ENCODE measurements at places on chromosomes 4 and X.

DNA sequence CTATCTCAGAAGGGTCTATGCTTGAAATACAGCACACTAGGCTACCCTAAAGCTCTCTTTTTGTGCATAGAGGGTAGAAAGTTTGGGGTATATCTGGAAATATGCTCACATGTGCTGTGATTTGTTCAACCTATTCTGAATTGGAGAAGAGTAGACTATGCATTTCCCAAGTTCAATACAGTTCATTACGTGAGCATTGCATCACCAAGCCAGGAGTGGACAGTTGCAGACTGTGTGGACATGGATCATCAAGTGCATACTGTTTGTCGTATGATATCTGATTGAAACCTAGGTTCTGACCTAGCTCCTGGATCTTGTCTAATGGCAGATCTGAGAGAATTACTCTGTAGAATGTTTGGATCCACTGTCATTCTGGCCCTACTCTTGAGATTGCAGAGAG is 161.1 kb downstream of the FRAS1 start:
- no peak for DNase-seq

DNA sequence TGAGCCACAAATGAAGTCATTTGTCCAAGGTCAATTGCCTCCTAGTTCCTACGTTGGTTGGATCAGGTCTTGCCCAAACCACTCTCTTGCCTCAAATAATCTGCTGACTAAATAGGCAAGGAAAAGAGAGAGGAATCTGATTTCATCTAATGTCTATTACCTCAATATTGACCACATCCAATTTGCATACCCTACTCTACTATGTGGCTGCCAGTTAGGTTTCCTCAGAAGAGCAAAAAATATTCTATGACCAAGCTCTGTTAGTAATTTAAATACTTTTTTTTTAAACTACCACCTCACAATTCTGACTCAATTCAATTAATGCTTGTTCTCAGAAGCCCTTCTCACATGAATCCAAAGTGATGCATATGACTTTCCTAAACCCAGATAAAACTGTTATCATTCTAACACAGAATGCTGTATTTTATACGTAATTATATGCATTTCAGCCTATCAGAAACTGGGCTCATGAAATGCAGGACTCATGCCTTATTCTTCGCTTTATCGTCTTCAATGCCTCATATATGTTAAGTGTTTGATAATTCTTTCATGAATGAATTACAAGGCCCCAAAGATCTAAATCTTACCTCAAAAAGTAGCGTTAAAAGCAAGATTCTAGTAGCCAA is 98.6 kb downstream of the HUWE1 start:
- DNase-seq, result no peak

DNA sequence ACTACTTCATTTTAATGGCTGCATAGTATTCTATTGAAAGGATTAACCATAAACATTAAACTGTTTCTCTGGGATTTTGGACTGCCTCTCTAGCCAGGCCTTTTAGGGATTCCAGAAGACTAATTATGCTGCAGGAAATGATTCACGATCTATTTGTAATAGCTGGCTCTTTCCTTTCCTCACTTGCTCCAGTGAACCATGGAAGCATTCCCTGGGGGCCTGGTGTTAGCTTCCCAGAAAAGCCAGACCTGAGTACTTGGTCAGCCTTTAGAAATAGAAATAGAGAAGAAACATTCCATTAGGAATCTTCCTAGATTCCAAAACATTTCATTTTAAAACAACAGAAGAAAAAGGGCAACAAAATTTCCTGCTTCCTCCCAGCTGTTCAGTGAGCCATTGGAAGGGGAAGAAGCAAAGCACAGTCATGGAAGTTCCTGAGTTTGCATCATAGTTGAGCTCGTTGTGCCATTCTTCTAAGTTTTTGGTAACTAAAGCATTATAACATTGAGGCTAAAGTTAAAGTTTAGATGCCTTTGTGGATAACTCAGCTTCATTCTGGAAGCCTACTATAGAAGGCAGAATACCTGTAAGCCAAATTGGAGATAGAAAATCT is 83.5 kb downstream of the NPNT start:
- DNase-seq, result no peak

- DNase-seq, result no peak
Observed at GRCh38 chr4:116438417-116438816, 647.0 kb downstream of the TRAM1L1 start.

DNA sequence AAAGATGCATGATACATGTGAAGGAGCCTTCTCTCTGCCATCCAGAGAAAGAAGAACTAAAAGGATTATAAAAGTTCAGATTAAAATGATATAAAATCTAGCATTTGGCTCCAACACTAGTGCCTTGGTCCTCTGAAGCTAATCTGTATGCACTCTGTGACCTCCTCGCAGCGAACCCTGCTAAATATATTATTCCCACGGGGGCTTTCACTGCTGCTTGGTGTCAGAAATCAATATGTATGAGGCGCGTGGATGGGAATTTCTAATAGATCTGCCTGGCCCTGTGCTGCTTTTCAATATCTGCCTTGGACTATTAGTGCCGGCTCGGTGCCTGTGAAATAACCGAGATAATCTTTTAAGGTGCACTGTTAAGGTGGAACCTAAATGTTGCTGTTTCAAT is 69.7 kb downstream of the CXXC4 start:
- DNase-seq, result no peak

GRCh38 chr4:18394656-18395055 is 373.1 kb upstream of the LCORL start:
- no peak for DNase-seq

DNA sequence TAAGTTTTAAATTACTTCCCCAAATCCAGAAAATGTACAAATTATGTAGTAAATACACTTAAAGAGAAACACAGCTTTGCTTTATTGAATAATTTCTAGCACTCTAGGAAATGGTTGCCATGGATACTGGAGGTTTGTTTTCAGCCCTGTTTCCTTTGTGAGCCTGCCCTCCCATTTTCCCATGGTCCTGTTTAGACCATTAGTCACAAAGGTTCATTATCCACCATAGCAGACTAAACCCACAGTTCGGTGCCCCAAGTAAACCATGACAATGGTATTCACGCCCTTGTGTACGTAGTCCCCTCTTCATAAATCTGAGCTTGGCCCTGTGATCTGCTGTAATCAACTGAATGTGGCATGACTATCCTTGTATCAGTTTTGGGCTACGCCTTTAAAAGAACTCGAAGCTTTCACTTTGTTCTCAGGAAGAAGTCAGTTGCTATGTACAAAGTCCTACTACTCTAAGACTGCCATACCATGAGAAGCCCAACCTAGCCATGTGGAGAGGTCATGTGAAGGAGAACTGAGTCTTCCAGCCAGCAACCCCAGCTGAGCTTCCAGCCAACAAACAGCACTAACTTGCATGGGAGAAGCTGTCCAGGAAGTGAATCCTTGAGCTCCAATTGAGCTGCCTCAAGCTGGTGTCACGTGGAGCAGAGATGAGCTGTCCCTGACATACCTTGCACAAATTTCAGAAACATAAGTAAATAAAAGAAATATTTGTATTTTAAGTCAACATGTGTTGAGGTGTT is 300.4 kb downstream of the LDB2 start:
- DNase-seq, result no peak

DNA sequence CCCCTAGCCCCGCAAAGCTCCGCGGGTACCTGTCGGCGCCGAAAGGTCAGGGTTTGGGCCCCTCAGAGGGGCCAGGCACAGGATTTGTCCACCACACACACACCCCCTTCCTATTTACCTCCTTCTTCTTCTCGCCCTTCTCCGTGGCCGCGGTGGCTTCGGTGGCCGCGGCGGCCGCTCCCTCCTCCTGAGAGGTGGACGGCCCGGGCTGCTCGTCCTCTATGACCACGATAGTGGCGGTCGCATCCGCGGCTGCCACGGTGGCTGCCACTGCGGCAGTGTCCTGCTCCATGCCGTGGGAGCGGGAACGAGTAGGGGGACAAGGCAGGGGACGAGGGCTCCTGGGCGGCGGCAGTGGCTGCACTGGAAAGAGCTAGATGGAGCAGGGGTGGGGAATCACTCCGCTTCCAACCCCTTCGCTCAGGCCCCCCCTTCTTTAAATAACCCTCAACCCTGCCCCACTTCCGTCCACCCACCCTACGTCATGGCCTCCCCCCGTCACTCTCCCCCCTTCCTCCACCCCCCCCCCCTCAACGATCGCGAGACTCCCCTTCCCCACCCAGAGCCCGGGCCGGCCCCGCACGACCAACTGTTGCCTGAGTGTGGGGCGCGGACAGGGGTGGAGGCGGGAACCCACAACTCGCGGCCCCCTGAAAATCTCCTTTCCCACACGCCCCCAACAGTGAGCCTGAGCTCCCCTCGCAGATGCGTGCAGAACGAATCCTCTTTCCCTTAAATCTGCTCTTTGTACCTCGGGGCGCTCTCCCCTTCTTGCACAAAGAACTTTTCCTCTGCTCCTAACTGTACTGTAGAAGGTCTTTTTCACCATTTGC is at the start of gene SMARCA1:
SMARCA1 (minus strand) TSS at position 412 of the 833 bp plus-strand sequence; CDS start at position 292, 120 bp downstream.
- no peak for DNase-seq

DNA sequence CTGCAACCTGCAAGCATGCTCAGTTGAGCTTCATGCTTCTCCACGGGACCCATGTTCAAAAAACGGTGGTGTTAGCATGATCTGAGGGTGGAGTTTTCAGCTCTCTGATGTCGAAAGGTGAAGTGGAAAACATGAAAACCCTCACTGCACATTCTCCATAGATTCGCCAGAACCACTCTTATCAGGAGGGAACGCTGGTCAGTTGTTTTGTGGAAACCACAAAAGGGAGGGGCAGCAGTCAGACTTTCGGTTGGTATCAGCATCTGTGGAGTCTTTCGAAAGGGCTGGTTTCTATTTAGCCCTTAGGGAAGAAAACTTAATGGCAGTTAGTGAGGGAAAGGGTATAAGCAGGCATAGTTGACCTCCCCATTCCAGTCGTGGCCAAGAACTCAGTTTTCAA is 12.6 kb downstream of the PPA2 start:
- no peak for DNase-seq

GRCh38 chr4:130025701-130026100 is 929.7 kb downstream of the C4orf33 start:
- DNase-seq, result no peak

DNA sequence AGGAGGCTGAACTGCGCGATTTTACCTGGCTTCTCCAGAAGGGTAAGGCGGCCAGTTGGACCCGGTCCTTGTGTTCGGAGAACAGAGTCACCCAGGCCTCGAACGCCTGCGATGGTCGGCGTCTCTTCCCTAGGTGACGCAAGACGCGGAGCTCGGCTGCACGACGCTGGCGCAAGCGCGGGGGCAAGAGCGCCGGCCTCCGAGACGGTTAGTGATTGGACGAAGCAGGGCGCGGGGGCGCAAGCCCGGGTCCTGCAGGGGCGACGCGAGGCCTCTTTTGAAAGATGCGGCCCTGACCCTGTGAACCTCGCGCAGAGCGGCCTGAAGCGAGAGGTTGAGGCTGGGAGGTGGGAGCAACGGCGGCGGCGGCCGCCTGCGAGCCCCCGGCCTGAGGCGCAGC is 428 bp downstream of the ADAD1 start:
- no peak for DNase-seq

DNA sequence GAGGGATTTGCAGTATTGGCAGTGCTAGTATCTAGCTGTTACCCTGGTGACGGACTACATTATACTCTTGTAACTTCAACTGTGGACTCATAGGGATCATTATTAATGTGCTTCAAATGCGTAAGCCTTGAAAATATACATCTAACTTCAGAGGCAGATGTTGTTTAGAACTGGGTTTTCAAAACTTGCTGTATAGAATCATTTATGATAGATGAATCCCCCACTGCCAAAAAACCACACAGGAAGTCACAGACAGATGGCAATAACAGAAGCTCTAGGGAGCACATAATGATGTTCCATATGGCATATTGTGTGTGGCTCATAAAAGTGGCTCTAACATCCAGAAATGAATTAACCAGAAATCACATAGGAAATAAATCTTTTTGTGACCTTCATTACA is 62.3 kb upstream of the RELL1 start:
- no peak for DNase-seq

GRCh38 chr4:182400081-182400480 is 156.9 kb downstream of the TENM3 start:
- DNase-seq, result no peak

GRCh38 chrX:21374163-21374993 is at the start of gene CNKSR2:
CNKSR2 (plus strand) TSS chrX:21374418; CDS start chrX:21374898, 480 bp downstream.
- DNase-seq, result peak; percentile 63

- DNase-seq, result no peak
Observed at GRCh38 chr4:4820261-4820660, 39.2 kb upstream of the MSX1 start.

GRCh38 chrX:15547356-15547755 is 46.7 kb downstream of the BMX start:
- DNase-seq, result no peak

DNA sequence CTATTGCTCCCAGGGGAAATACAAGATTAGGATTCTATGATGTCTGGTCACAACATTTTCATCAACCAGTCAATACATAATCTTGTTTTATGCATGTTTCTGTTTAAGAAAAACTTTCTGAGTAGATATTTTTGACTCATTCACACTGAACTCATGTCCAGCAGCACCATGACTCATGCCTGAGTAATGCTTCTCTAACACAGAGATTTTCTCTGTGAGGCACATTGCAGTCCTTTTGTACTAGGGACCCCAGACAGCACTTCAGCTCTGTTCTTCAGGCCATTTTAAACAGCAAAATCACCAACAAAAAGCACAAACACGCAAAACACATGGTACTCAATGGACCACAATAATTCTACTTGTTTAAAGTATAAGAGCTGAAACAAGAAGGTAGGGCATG is 83.6 kb downstream of the MXRA5 start:
- no peak for DNase-seq

DNA sequence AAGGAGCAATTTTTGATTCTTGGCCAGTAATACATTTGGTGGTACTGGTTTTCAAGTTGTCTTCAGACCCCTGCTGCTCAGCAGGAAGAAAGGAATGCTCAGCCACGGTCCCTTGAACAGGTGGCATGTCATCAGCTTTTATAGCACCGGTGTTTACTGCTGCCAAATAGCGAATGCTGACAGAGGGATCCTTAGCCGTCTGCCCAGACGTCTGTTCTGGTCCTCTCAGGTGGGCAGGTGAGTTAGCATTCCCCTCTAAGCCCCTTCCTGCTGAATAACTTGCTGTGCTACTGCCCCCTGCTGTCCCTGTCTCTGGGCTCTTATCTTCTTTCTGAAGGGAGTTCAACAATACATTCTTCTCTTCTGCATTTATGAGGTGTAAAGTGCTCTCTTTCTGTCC is 28.4 kb downstream of the BOD1L1 start:
- no peak for DNase-seq

GRCh38 chr4:44978020-44978419 is 251.7 kb upstream of the GNPDA2 start:
- DNase-seq, result no peak

DNA sequence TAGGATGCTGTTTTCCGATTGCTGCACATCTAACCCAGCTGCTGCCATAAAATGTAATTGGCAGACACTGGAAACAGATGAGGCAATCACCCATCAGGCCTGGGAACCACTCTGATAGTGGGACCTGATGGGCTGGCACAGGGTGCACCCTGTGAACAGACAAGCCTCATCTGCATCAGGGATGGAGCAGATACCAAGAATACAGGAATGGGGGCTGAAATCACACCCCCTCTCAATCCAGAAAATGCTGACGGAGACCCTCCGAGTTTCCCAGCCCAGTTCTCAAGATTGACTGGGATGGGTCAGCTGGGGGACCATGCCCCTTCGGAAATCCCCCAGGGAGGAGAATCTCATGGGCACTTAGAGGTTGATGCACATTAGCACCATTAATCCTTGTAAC is 28.8 kb upstream of the PPP2R2C start:
- DNase-seq, result no peak

Data from effector CD8-positive, alpha-beta T cell (primary cell).